ENCODE measurements at places on chromosomes 16 and 17.

GRCh38 chr16:6482696-6483468 lies 849.8 kb upstream of the RBFOX1 start:
- DNase-seq = no peak

GRCh38 chr17:2198927-2199326 lies 104.7 kb downstream of the SMG6 start:
- DNase-seq = no peak

DNA sequence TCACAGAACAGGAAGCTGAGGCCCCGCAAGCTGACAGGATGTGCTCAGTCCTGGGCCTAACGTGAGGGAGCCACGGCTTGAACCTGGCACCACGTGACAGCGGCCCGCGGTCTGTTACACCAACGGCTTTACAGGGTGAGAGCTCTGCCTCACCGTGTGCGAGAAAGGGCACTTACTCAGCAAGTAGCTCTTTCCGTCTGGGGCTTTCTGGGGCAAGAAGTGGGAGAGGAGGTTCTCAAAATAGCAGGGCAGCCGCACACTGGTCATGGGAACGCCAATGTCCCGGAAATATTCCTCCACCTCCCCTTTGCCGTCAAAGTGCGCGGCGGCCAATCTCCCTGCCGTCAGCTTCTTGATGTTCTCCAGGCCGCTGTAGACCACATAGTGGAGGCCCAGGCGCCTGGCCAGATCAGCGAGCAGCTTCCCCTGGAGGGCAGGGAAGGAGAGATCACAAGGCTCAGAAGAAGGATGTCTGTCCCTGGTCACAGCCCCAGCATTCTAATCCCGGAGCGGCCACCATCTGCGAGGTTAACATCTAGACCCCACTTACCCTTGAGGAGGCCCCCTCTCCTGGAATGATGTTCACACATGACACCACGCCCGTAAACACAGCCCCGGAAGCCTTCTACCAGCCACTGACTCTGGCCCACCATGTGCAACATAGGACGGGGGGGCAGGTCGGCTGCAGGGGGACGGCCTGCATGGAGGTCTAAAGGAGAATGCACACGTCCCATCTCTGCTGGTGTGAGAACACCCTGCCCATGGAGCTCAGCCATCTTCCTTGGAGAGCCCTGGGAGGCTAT lies 8.2 kb downstream of the NMRAL1 start:
- no peak for DNase-seq

DNA sequence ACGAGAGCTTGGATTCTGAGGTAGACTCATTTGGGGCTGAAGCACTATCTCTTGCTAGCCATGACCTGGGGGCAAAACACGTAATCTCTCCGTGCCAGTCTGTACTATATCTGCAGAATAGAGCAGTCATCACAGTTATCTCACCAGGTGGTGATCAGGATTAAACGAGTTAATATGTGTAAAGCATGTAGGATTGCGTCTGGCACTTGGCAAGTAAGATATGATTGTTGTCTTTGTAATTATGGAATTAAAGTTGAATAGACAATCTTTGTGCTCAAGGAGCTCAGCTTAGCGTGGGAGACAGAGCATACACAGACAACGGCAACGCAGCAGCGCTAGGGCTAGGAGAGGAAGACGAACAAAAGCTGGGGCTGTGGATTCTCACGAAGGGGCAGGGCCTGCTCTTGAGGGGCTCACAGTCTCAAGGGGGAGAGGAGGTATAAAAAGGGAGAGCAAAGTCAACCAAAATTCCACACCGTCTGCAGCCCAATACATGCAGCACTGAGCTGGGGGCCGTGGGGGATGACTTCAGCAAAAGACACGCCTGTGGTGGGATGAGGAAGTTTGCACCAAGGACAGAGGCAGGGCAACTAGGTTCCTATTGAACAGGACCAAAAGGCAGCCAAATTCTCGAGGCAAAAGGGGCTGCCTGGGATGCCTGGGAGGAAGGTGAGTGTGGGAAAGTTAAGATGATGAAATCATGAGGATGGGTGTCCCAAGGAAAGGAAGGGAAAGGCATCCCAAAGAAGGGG lies 68.6 kb downstream of the SDK2 start:
- DNase-seq = no peak

DNA sequence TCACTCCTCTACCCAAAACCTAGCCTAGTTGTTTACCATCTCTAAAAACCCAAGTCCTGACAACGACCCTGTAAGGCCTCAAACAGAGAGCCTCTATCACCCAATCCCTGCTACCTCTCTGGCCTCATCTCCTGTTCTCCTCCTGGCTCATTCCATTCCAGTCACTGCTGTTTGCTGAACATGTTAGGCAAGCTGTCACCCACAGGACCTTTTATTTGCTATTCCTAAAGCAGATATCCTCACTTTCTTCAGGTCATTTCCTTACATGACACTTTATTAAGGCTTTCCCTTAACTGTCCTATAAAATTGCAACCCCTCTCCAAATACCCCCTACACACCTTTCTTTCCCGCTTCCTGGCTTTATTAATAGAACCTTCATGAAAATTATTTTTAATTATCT lies 85.1 kb downstream of the KANSL1 start:
- DNase-seq = no peak

Data from naive thymus-derived CD4-positive, alpha-beta T cell (primary cell).